Globus pallidus (tissue), 1 donor: ENCODE measurements at places on chromosomes 2 and 18.

DNA sequence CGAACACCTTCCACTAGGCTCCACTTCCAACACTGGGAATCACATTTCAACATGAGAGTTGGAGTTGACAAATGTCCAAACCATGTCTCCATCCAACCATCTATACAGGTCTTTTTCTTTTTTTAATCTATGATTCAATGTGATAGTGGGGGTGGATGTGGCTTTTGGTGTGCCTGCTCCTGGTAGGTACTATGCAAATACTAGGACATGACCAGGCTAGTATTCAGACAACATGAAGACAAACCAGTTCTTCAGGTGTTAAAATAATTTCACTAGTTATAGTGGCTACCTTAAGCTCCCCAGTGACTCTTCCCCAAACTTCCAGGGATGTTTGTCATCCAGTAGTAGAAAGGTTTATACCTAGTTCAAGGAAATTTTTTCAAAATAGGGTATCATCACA, 387.5 kb downstream of the CDH2 start:
- DNase-seq, result no peak

DNA sequence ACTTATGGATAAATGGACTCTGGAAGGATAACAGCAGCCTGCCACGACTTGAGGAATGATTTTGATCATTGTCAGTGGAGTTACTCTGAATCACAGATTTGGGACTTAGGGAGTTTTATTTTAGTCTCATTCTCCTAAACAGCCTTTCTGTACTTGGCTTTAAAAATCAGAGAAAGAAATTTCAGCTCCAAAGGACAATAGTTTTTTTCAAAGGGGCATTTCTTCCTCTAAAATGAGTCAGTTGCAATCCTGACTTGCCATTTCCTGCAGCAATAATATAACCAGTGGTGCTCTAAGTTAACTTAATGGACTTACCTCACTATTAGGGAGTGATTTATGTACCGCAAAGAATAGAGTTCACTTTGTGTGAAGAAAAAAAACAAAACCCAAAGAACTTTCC, 35.1 kb upstream of the MTX2 start:
- no peak for DNase-seq

DNA sequence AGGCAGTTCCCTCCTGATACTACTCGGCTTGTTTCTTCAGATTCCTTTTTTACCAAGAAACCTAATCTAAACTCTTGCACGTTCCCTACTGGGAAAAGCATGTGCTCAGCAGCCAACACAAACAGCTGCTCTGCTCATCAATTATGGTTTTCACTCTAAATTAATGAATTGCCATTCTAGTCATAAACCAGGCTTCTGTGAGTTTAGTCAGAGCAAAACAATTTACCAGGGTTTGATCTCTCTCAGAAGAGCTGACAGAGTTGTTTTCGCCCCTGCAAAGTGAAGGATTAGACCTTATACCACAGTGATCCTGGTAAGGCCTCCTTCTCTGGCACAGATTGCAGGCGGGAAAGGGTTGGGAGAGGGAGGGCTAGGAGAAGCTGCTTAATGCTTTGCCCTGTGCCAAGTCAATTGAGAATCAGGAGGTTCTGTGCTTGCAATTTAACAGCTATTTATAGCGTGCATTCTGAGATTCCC, 57.2 kb downstream of the REEP1 start:
- DNase-seq, result no peak

DNA sequence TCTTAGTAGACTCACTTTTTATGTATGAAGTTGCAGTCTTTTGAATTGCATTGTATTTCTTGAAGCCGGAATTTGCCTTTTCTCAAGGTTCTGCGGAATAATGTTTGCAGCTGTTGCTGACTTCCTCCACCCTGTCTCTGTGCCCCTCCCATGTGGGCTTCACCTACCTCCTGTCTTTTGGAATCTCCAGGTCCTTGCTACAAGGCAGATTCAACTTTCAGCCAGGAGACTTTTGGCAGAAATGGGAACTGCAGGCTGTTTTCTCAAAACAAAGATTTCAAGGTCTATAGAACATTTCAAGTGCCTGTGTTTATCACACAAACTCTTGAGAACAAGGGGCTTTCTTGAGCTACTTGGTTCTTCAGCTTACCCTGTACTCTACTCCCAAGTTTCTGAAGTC, 25.6 kb downstream of the ZNF236 start:
- DNase-seq, result no peak

- DNase-seq, result no peak
Measured at GRCh38 chr2:184367211-184367610, 231.1 kb upstream of the ZNF804A start.

DNA sequence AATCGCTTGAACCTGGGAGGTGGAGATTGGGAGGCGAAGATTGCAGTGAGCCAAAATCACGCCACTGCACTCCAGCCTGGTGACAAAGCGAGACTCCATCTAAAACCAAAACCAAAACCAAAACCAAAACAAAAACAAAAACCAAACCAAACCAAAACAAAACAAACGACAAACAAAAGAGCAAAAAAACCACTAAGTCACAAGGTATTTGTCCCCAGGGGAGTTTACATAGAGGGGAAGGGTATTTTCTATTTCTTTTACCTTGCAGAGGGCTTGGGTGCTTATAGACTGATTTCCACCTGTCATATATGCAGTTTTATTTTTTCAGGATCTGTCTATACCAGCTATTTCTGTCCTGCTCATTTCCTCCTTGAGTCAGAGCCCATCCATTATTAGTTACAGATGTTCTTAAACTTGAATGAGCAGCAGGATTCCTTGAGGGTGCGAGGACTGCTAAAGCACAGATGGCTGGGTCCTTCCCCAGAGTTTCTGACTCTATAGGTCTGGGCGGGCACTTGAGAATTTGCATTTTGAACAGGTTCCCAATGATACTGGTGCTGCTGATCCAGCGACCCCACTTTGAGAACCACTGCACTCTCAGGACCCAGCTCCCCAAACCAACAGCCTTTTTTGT, 102.2 kb upstream of the UXS1 start:
- DNase-seq, result no peak

- no peak for DNase-seq
Measured at GRCh38 chr18:11653521-11653920, 35.5 kb upstream of the GNAL start.

DNA sequence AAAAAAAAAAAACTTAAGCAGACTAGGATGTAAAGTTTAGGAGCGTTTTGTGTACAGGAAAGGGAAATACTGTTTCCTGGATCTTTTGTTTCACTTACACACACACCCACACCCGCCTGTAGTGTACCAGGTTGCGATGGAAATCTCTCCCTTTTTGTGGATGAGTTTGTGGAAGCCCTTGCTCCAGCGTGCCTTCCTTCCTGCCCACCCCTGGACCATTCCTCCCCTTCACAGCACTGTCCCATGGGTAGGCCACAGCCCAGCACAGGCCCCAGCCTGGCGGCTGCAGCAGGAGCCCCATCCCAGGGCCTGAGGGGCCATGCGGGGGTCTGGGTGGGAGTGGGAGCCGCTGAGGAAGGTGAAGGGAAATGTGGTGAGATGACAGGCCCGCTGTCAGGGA, 15.1 kb downstream of the MALL start:
- no peak for DNase-seq

- no peak for DNase-seq
Measured at GRCh38 chr2:46806526-46806925, 109.1 kb downstream of the MCFD2 start.

DNA sequence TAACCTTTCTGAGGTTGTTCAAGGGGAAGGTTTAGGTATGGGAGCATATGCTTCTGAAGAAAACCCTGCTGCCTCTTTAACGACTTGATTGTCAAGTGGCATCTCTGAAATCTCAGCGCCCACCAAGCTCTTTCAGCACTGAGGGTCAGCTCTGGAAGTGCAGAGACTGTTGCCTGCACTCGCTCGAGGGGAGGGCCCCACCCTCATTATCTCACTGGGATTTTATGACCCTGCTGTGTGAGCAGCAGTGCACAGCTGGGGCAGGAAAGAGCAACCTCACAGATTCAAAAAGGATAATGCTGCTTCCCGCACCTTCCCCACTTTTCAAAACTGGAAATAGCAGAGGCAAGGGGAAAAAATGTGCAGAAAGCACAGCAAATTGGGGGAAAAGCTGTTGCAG, 56.9 kb upstream of the SPRED2 start:
- DNase-seq, result no peak

DNA sequence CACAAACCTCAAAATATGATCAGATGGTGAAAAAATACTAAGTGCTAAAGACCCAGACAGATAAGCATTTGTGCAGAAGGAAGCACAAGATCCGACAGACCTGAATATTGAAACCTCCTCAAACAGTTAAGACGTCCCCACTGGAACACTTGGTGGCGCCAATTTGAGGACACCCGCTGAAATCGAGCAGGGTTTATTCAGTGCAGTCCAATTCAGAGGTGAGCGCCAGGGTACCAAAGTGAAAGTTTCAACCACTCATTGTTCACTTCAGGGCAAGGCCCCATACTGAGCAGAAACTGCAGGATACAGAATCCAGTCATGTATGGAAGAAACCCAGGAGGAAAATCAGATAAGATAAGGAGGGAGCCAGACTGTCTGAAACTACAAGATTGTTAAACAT, 417.6 kb downstream of the LRRTM4 start:
- DNase-seq, result no peak

DNA sequence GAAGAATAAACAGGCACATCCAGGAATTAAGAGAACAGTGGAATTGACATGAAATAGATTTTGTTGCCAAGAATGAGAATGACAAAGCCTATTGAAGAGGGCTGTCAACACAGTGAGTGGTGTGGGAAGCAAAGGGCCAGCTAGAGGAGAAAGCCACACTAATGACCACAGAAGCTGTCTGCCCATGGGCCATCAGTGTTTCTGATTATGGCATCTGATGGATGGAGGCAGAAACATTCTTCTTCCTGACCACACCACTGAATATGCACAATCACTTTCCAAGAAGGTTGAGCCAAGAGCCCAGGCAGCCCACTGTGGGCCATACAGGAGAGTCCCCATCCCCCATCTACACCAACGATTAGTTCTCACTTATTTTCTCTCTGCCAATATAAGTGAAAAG, 146.0 kb upstream of the SH3BP4 start:
- DNase-seq, result no peak

DNA sequence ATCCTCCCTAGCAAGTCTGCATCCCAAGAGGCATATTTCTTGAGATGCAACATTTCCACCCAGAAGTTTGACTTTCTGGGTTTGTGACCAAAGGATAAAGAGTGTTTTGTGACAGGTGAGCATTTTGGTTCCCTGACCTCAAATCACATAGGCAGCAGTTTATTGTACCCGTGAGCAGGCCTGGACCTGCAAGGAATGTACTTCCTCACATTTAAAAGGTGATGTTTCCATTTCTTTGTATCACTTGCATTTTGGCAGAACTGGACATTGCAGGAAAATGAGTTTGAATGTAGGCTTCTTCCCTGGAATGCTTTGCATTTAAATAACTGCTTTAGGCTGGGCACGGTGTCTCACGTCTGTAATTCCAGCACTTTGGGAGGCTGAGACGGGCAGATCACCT, 160.7 kb downstream of the ALPK2 start:
- DNase-seq, result no peak

GRCh38 chr2:101897301-101897700, 94.5 kb upstream of the IL1R2 start:
- no peak for DNase-seq

DNA sequence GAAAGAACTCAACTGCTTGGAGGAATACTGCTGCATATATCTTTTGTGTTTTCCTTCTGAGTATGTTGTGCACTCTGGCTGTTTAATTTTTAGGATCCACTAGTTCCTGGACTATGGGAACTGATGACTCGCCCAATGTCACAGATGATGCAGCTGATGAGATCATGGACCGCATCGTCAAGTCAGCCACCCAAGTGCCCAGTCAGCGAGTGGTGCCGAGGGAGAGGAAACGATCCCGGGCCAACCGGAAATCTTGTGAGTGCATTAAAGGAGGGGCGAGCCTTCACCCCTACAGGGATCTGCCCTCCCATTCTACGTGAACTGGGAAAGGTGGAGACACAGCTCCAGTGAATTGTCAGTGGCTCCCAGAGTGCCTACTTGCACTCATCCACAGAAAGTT, 59.6 kb downstream of the TPGS2 start:
- no peak for DNase-seq

GRCh38 chr2:236353594-236353942, 89.4 kb upstream of the ASB18 start:
- no peak for DNase-seq

- no peak for DNase-seq
Measured at GRCh38 chr2:3970791-3971651, 267.6 kb downstream of the DCDC2C start.
